ENCODE measurements at places on chromosomes 6 and 20.

GRCh38 chr6:139776041-139776440 lies 401.6 kb upstream of the CITED2 start:
- no peak for DNase-seq

- no peak for DNase-seq
These were observed 139.3 kb downstream of the UNC5CL start for GRCh38 chr6:40899684-40900155.

- DNase-seq: no peak
These were observed 26.9 kb downstream of the RBM38 start for GRCh38 chr20:57417830-57418780.

GRCh38 chr20:5159928-5160327 lies 33.1 kb downstream of the CDS2 start:
- no peak for DNase-seq

DNA sequence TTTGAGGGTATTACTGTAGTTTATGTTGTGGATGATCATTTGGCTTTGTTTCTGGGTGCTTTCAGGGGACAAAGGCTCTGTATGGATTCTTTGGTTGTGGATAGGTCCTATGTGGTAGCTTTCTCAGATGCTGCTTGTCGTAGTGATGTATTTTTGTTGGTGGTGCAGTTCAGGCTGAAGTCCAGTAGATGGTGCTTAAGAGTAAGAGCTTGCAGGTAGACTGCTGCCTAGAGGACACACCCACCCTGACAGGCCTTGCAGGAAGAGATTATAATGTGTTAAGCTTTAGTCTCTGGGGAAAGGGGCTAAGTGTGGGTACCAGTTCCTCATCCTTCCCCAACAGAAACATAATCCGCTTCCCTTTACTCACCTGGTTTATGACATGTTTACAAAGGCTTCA lies 62.6 kb upstream of the ADGRB3 start:
- peak; percentile 13 for DNase-seq
